PC-3 (cell line): ENCODE measurements at places on chromosomes 11 and 22. TPM values are rescaled to one million over a fixed set of nuclear protein-coding genes. Genes with fewer than 3 reads are reported as not detected.

The HTR3B gene
- not detected in 2 replicates for total RNA-seq

DNA sequence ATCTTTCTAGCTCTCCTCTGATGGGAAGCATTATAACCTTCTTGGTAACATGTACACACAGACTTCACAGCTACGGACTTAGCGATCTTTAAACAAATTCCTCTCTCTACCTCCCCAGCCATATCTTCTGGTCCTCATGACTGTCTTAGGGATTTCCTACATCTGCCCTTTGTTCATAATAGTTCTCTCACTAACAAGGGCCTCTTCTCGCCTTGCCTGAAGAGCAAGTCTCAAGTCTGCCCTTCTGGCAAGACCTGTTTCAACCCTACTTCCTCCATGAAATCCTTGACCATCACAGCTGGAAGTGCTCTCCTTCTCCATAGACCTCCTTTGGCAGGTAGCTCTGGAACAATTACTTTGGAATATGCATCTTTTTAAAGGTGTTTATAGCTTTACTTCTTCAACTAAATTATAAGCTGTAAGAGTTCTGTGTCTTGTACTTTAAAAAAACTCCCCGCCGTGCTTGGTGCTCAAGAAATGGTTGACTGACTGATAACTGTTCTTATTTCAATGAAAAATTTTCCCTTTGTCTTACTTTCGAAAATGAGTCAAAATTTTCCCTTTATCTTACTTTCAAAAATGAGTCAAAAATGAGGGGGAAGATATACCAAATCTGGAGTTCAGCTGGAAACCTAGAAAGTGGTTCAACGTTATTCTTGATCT lies 34.7 kb downstream of the SNX19 start:
- H3K4me3 ChIP-seq, result no peak overlapping the region
- H3K27ac ChIP-seq, result no peak overlapping the region
- DNase-seq, result no peak
- no peaks in the 10 kb centered on the region for H3K27me3 ChIP-seq
- peaks cover 26% of the 10 kb centered on the region; the same call in 1 of the 2 replicates for H3K36me3 ChIP-seq
- no peaks in the 10 kb centered on the region for H3K4me1 ChIP-seq

The VSIG10L2 gene
- not detected in 2 replicates for total RNA-seq

GRCh38 chr22:22507743-22508273 lies 734 bp downstream of the ZNF280B start:
- H3K4me3 ChIP-seq, result peak overlapping the region; percentile 71
- peaks cover 3% of the 10 kb centered on the region; the same call in 1 of the 2 replicates for H3K27me3 ChIP-seq
- no peaks in the 10 kb centered on the region; the same call in 1 of the 2 replicates for H3K4me1 ChIP-seq
- no peaks in the 10 kb centered on the region for H3K36me3 ChIP-seq

GRCh38 chr11:99066618-99067317 lies 46.0 kb downstream of the CNTN5 start:
- H3K4me1 ChIP-seq, result no peaks in the 10 kb centered on the region
- H3K27me3 ChIP-seq, result no peaks in the 10 kb centered on the region
- no peak for DNase-seq
- H3K4me3 ChIP-seq, result no peak overlapping the region
- no peak overlapping the region for H3K27ac ChIP-seq

GRCh38 chr22:22710719-22711531 lies 66.5 kb downstream of the GGTLC2 start:
- H3K36me3 ChIP-seq, result no peaks in the 10 kb centered on the region
- no peak overlapping the region for H3K4me3 ChIP-seq
- peak; percentile 71 for DNase-seq
- H3K4me1 ChIP-seq, result peaks cover 30% of the 10 kb centered on the region
- H3K27ac ChIP-seq, result peak overlapping the region; percentile 93

DNA sequence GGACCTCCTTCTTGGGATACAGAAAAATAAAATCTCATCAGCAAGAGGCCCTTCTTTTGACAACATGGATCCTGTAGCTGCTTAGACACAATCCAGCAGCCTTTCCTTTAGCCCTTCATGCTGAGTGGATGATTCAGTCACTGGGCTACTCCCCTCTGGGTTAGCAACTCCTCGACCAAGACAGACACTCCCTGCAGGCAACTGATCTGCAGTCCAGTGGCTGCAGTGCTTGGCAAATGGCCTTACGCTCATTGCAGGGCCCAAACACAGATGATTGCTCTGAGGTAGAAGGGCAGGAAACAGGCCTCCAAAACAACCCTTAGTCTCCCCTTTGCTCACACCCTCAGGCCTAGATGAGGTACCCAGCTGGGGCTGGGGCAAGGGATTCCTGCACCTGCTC lies 73.2 kb upstream of the OPCML start:
- H3K4me1 ChIP-seq, result no peaks in the 10 kb centered on the region
- H3K4me3 ChIP-seq, result no peak overlapping the region
- DNase-seq, result no peak
- H3K36me3 ChIP-seq, result no peaks in the 10 kb centered on the region

- no peaks in the 10 kb centered on the region for H3K4me1 ChIP-seq
- no peak overlapping the region for H3K4me3 ChIP-seq
- H3K36me3 ChIP-seq, result no peaks in the 10 kb centered on the region
- DNase-seq, result peak; percentile 68
- no peaks in the 10 kb centered on the region for H3K27me3 ChIP-seq
Measured at GRCh38 chr11:30143098-30143705, 87.6 kb upstream of the FSHB start.

DNA sequence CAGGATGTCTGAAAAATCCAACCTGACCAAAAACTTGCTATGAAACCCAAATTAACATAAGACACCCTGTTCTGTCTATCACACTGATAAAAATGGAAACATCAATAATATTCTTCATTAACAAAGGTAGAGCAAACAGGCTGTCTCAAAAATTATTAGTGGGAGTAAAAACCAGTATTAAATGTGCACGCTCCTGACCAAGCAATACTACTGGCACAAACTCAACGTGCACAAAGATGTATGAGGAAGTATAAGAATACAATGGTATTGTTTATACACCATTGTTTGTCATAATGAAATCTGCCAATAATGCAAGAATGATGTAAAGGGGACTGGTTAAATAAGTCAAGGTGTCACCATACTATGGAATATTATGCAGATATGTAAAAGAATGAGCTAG lies 288.5 kb downstream of the MN1 start:
- H3K4me3 ChIP-seq, result no peak overlapping the region
- no peak for DNase-seq
- peak overlapping the region; percentile 29; the same call in 1 of the 2 replicates for H3K27ac ChIP-seq
- H3K36me3 ChIP-seq, result no peaks in the 10 kb centered on the region

DNA sequence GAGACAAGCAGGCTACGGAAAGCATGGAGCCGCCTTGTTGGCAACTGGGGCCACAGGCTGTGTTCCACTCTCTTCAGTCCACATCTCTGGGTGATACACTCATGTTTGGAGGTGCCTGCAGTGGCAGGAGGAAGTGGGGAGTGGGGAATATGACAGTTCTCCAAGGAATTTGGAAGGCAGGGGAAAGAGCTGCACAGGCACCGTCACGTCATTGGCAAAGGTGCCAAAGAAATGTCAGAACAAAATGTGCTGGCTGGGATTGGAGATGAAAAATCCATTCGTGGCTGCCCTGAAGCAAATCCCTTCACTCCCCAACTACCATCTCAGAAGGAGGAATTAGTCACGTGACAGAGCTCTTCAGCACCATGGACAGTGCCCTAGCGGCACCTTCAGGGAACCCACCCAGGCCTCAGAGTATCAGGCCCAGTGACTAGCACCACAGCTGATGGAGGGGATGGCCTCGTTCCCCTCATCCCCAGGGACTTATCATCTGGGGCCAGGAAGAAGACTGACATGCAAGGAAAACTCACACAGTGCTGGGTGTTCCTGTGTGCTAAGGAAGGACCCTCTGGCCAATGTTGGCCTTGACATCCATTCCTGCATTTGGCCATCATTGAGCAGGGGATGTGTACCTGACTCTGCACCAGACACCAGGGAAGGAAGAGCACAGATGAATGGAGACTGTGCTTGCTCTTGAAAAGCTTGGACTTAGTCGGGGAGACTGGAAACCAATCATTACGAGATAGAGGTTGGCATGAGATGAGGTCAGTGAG lies 48.5 kb upstream of the PRDM11 start:
- H3K27ac ChIP-seq, result no peak overlapping the region
- no peaks in the 10 kb centered on the region for H3K36me3 ChIP-seq
- H3K27me3 ChIP-seq, result peaks cover 12% of the 10 kb centered on the region; the same call in 1 of the 2 replicates
- H3K4me1 ChIP-seq, result peaks cover 17% of the 10 kb centered on the region
- peak; percentile 49 for DNase-seq

DNA sequence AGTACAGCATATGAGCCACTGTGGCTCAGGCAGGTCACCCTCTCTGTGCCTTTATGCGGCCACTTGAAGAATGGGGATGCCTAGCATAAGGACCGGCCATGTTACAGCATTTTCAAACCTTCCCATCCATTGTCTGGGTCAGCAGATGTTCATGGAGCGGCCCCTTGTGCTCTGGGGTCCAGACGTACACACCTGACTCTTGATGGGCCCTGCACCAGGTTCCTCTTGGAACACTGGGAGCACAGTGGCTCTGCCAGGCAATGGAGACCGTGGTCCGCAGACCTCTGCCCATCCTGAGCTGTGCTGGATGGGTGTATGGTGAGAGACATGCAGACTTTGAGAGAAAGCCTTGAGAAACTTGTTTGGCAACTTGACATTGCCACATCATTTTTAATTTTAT lies 9.8 kb downstream of the PRDM11 start:
- no peaks in the 10 kb centered on the region for H3K36me3 ChIP-seq
- H3K4me1 ChIP-seq, result no peaks in the 10 kb centered on the region
- H3K4me3 ChIP-seq, result no peak overlapping the region
- H3K27me3 ChIP-seq, result no peaks in the 10 kb centered on the region
- no peak overlapping the region for H3K27ac ChIP-seq
- no peak for DNase-seq

The SCN4B gene
- not detected in 2 replicates for total RNA-seq

GRCh38 chr11:63871962-63872799 lies 33.3 kb downstream of the MARK2 start:
- peak overlapping the region; percentile 28; the same call in 1 of the 2 replicates for H3K4me3 ChIP-seq
- H3K27me3 ChIP-seq, result no peaks in the 10 kb centered on the region
- peak; percentile 99 for DNase-seq
- H3K36me3 ChIP-seq, result peaks cover 3% of the 10 kb centered on the region; the same call in 1 of the 2 replicates
- H3K27ac ChIP-seq, result peak overlapping the region; percentile 50

DNA sequence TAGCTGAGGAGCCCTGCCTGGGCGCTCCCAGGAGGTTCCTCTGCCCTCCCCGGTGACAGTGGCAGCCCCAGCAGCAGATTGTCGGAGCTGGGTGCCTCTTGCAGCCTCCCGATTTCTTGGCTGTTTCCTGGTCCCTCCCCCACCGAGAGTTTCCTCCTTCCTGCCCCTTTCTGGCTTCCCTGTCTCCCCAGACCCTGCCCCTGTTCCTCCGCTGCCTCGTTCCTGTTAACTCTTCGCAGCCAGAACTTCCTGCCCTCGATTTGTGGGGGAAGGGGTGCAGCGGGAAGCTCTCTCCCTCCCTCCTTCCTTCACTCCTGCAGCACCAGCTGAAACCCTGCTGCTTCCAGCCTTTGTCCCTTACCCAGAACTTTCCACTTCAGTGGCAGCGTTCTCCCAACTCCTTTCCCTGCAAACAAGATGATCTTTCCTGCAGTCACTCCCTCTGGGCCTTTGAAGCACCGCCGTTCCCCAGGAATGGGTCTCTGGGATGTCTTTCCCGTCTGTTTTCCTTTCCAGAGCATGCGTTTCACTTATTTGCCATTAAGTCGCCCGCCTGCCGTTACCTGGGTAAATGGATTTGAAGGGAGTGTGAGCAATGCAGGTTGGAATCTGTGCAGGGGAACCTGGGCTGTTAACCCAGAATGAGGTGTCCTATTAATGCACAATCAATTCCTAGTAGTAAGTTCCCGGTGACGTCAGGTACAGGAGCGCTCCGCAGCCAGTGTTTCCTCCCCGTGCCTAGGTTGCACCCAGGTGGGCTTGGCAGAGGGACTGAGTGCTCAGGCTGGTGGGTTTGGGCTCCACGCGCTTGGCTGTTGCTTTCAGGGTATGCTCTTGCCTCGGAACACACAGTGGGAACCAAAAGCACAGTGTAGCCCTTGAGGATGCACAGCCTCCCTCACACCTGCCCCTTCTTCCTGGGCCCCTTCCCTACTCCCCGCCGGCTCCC lies 4.3 kb downstream of the GRK2 start:
- H3K27ac ChIP-seq, result no peak overlapping the region
- DNase-seq, result no peak
- peaks cover 17% of the 10 kb centered on the region; the same call in 1 of the 2 replicates for H3K36me3 ChIP-seq
- no peak overlapping the region for H3K4me3 ChIP-seq

GRCh38 chr11:125258291-125259032 lies 93.9 kb downstream of the PKNOX2 start:
- H3K27ac ChIP-seq, result no peak overlapping the region
- DNase-seq, result no peak
- H3K36me3 ChIP-seq, result no peaks in the 10 kb centered on the region
- H3K27me3 ChIP-seq, result peaks cover 90% of the 10 kb centered on the region
- H3K4me1 ChIP-seq, result no peaks in the 10 kb centered on the region

GRCh38 chr11:16977994-16978315 lies 36.3 kb downstream of the PLEKHA7 start:
- no peaks in the 10 kb centered on the region for H3K27me3 ChIP-seq
- no peak overlapping the region for H3K4me3 ChIP-seq
- H3K4me1 ChIP-seq, result peaks cover 8% of the 10 kb centered on the region; the same call in 1 of the 2 replicates
- H3K27ac ChIP-seq, result no peak overlapping the region
- H3K36me3 ChIP-seq, result no peaks in the 10 kb centered on the region

GRCh38 chr22:24540470-24540869 lies 14.5 kb downstream of the GUCD1 start:
- no peaks in the 10 kb centered on the region for H3K4me1 ChIP-seq
- no peak overlapping the region for H3K4me3 ChIP-seq
- no peak for DNase-seq
- no peak overlapping the region for H3K27ac ChIP-seq
- H3K27me3 ChIP-seq, result no peaks in the 10 kb centered on the region

The MS4A6A gene
- not detected in 2 replicates for total RNA-seq

The OR8U1 gene
- not detected in 2 replicates for total RNA-seq

- H3K36me3 ChIP-seq, result peaks cover 10% of the 10 kb centered on the region; the same call in 1 of the 2 replicates
- peak overlapping the region; percentile 67 for H3K4me3 ChIP-seq
- H3K27me3 ChIP-seq, result no peaks in the 10 kb centered on the region
- DNase-seq, result peak; percentile 94
Measured at GRCh38 chr22:30422481-30423300, 2.9 kb upstream of the MTFP1 start.

The ANO9 gene
- 16.6 and 22.5 TPM in 2 replicates for total RNA-seq

- no peak for DNase-seq
- H3K4me1 ChIP-seq, result no peaks in the 10 kb centered on the region
- H3K36me3 ChIP-seq, result no peaks in the 10 kb centered on the region
- 0 out of 2 replicates have a peak, but pooled peaks cover 4% of the 10 kb centered on the region for H3K27me3 ChIP-seq
- no peak overlapping the region for H3K27ac ChIP-seq
Measured at GRCh38 chr11:106904826-106905225, 113.5 kb downstream of the GUCY1A2 start.

The TMEM121B gene
- total RNA-seq, result 0.11 and 0.12 TPM in 2 replicates

The OTOG gene
- not detected in 2 replicates for total RNA-seq

DNA sequence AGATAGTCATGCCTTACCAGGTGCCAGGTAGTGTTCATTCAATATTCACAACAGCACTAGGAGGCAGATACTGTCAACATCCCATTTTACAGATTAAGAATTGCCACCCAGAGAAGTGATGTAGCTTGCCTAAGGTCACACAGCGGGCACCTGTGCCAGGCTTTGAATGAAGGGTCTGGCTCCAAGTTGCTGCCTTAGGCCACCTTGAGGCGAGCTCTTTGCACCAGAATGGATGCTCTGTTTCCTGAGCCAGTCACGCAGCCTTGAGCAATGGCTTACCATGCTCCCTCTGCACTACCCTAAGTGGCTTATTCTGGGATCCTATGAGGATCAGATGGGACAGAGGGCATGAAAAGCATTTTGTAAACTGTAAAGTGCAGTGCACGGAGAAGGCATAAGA lies 25.1 kb upstream of the TIMP3 start:
- H3K4me3 ChIP-seq, result no peak overlapping the region
- H3K36me3 ChIP-seq, result no peaks in the 10 kb centered on the region
- no peaks in the 10 kb centered on the region for H3K27me3 ChIP-seq
- H3K27ac ChIP-seq, result no peak overlapping the region
- H3K4me1 ChIP-seq, result no peaks in the 10 kb centered on the region
